CD8-positive, alpha-beta memory T cell (primary cell): ENCODE measurements at places on chromosomes 2 and 18. TPM values are rescaled to one million over a fixed set of nuclear protein-coding genes. Genes with fewer than 3 reads are reported as not detected.

DNA sequence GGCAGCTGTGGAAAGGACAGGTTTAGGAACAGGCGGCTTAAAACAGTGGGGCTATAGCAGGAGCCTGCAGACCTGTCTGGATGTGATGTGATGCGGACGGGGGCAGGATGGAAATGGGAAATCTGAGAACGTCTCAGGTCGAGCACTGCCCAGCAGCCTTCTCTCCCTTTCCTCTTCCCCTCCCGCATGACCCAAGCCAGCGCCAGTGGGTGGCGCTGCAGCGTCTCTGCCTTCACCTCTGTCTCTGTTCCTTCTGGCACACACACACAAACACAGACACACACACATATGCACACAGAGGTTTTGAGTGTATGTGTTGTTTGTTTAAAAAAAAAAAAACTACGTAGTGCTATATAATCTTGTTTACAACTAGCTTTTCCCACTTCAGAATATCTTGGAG is 82.0 kb upstream of the SLC66A3 start:
- H3K4me3 ChIP-seq: no peak overlapping the region
- DNase-seq: no peak
- no peaks in the 10 kb centered on the region for H3K36me3 ChIP-seq
- no peaks in the 10 kb centered on the region for H3K27me3 ChIP-seq
- H3K27ac ChIP-seq: no peak overlapping the region
- H3K4me1 ChIP-seq: no peaks in the 10 kb centered on the region

DNA sequence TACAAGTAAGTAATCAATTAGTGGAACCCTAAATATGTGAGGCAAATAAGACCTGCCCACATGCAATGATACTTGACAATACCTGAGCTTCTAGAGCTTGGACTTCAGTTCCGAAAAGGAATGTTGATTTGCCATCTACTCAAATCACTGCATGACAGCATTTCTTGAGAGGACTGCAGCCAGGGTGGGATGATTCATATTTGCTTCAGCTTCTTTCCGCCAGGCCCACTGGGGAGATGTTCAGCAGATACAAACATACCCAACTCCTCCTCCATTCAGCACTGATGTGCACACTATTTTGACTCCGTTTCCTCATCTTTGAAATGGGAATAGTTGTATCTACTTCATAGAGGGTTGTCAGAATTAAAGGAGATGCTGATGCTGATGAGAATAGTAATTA is 28.8 kb upstream of the TMEM177 start:
- no peaks in the 10 kb centered on the region for H3K36me3 ChIP-seq
- H3K27ac ChIP-seq: no peak overlapping the region
- no peak overlapping the region for H3K4me3 ChIP-seq
- no peak for DNase-seq
- peaks cover 7% of the 10 kb centered on the region for H3K27me3 ChIP-seq

DNA sequence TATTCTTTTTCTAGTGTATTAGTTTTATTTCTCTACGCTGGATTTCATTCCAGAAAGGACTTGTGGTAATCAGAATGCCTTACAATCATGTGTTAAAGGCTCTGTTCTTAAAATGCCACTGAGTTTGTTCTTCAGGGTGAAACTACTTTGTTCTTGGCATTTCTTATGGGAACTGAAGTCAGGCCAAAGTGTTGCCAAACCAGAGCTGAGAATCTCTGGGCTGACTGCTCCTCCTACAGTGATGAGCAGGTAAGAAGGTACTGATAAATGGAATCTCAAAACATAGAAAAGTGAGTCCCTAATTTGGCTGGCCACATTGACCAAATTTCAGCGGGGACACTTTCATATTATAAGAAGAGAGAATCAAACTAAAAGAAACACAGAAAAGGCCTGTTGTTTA is 55.1 kb upstream of the ZNF397 start:
- H3K4me1 ChIP-seq: no peaks in the 10 kb centered on the region
- no peak for DNase-seq
- no peaks in the 10 kb centered on the region for H3K36me3 ChIP-seq
- H3K4me3 ChIP-seq: no peak overlapping the region
- no peaks in the 10 kb centered on the region for H3K27me3 ChIP-seq
- H3K27ac ChIP-seq: no peak overlapping the region

The PAIP2B gene
- total RNA-seq: 2.3 TPM

- peak overlapping the region; percentile 72 for H3K4me3 ChIP-seq
- DNase-seq: no peak
- peaks cover 32% of the 10 kb centered on the region for H3K4me1 ChIP-seq
- H3K36me3 ChIP-seq: peaks cover 27% of the 10 kb centered on the region
- H3K27me3 ChIP-seq: no peaks in the 10 kb centered on the region
Measured at GRCh38 chr2:219278655-219279150, 463 bp upstream of the DNAJB2 start.

DNA sequence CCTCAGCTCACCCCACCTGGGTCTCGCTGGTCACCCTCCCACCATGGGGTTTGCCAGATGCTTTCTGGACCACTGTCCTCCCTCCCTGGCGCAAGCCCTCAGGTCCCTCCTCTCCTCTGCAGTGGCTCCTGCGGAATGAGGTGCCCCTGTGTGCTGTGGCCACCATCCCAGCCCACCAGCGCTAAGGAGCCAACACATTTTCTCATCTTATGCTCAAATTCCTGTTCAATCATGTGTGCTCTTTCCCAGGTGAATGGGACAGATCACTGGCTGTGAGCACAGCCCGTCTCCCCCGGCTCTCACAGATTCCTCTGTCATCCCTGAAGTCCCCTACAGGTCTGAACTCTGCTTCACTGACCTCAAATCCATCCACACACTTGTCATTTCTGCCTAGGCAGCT is 15.2 kb upstream of the CCDC74B start:
- no peaks in the 10 kb centered on the region for H3K4me1 ChIP-seq
- H3K36me3 ChIP-seq: peaks cover 3% of the 10 kb centered on the region
- no peak for DNase-seq
- no peaks in the 10 kb centered on the region for H3K27me3 ChIP-seq
- H3K27ac ChIP-seq: no peak overlapping the region

GRCh38 chr18:9095297-9096006 is 7.0 kb upstream of the NDUFV2 start:
- H3K4me3 ChIP-seq: peak overlapping the region; percentile 0
- peak; percentile 10 for DNase-seq
- no peak overlapping the region for H3K27ac ChIP-seq

DNA sequence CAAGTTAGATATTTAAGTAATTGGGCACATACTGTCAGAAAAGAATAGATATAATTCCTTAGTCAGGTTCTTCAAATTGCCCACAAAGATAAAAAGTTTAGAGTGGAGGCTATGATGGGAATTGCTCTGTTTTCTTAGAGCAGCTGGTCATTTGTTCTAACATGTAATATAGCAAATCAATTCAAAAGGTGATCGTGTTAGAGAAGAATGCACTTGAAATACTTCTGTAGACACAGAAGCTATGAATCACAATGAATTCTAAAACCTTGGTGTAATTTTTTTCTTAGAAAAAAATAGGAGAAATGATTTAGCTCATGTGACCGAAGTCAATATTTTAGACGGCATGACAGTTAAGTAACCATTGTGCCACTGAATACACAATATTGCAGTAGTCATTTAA is 918.1 kb upstream of the LRATD1 start:
- no peaks in the 10 kb centered on the region for H3K27me3 ChIP-seq
- no peak for DNase-seq
- no peaks in the 10 kb centered on the region for H3K36me3 ChIP-seq
- H3K27ac ChIP-seq: no peak overlapping the region
- H3K4me3 ChIP-seq: no peak overlapping the region

DNA sequence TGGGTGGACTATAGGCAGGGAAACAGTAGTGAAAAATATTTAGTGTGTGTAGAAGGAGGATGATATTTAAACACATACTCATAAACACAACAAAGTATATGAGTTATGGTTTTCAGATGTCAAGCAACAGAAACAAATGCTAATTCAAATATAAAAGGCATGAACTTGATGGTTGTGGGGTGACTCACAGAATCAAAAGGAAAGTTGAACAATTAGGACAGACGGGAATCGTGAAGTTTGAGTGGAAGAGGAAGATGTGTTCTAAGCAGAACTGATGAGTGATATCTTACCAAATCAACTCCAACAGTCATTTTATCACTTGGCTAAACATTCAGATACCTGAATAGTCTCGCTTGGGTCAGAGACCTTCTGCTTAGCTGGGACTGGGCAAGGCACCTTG is 53.6 kb upstream of the ITGA6 start:
- no peak overlapping the region for H3K27ac ChIP-seq
- H3K27me3 ChIP-seq: no peaks in the 10 kb centered on the region
- no peaks in the 10 kb centered on the region for H3K4me1 ChIP-seq
- no peak overlapping the region for H3K4me3 ChIP-seq
- DNase-seq: no peak

The LHCGR gene
- total RNA-seq: not detected

The PSMD1 gene
- 164 TPM for total RNA-seq

The MROH2A gene
- total RNA-seq: not detected

DNA sequence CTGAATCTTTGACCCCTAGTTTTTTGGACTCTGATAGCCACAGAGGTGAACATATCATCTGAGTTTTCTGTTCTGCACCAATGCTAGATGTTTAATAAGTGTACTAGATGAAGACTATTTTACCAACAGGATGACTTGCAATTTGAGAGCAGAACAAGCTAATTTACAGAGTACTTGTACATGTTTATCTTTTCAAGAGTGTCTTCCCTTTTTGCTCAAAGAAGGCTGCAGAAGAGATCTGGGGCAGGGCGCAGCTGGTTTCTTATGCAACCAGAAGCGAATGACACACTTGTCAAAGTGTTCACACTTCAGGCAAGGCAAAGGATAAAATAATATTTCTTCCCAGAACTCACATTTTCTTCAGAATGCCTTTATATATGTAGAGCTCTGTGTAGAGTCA is 86.0 kb downstream of the VWA3B start:
- no peaks in the 10 kb centered on the region for H3K4me1 ChIP-seq
- H3K27ac ChIP-seq: no peak overlapping the region
- H3K4me3 ChIP-seq: no peak overlapping the region
- no peaks in the 10 kb centered on the region for H3K27me3 ChIP-seq
- no peaks in the 10 kb centered on the region for H3K36me3 ChIP-seq

The SLC9A2 gene
- total RNA-seq: not detected

DNA sequence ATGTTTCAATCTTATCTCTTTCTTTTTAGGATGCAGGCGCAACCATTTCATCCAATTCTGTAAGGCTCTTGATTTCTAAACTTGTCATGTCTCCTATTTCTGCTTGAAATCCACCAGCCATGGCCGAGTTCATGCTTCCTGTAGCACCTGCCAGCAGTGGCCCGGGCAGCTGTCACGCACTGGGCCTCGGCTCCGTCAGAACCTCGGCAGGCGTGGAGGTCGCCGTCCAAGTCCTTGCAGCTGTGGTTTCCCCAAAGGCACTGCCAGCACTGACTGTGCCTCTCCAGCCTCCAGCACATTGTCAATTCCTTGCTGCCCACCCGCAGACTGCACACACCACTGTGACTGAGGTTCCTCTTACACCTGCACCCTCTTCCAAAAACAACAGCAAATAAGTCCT is 188.7 kb upstream of the SALL3 start:
- H3K4me1 ChIP-seq: no peaks in the 10 kb centered on the region
- H3K27ac ChIP-seq: no peak overlapping the region

GRCh38 chr2:3398857-3399256 is 19.4 kb downstream of the TRAPPC12 start:
- no peak for DNase-seq
- no peak overlapping the region for H3K4me3 ChIP-seq
- H3K4me1 ChIP-seq: no peaks in the 10 kb centered on the region

The RAB17 gene
- not detected for total RNA-seq

DNA sequence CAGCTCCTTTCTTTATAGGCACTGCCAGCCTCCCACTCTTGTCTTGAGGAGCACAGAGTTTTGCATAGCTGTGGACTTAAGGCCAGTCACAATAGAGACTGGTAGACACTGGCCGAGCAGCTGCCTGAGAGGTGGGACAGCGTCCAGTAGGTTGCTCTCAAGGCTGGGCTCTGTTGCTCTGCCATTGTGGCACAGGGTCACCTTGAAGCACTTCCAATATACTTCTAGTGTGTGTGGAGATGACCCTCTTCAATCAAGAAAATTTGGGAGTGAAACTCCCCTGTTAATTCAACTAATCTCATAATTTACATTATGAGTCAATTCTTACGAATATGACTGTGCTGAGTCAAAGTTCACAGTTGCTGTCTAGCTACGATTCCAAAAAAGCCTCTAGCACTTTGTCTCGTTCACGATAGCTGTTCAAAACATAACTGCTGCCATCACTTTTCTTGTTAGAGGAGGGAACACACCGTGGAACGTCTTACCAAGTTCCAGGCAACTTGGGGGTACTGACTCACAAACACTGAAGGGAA is 636.2 kb downstream of the EPHA4 start:
- H3K4me3 ChIP-seq: no peak overlapping the region
- H3K36me3 ChIP-seq: no peaks in the 10 kb centered on the region
- no peak overlapping the region for H3K27ac ChIP-seq
- no peak for DNase-seq
- no peaks in the 10 kb centered on the region for H3K27me3 ChIP-seq
- H3K4me1 ChIP-seq: no peaks in the 10 kb centered on the region

GRCh38 chr2:1614564-1614963 is 129.8 kb downstream of the PXDN start:
- H3K36me3 ChIP-seq: no peaks in the 10 kb centered on the region
- H3K4me1 ChIP-seq: no peaks in the 10 kb centered on the region
- no peak overlapping the region for H3K27ac ChIP-seq
- H3K4me3 ChIP-seq: no peak overlapping the region
- no peaks in the 10 kb centered on the region for H3K27me3 ChIP-seq

DNA sequence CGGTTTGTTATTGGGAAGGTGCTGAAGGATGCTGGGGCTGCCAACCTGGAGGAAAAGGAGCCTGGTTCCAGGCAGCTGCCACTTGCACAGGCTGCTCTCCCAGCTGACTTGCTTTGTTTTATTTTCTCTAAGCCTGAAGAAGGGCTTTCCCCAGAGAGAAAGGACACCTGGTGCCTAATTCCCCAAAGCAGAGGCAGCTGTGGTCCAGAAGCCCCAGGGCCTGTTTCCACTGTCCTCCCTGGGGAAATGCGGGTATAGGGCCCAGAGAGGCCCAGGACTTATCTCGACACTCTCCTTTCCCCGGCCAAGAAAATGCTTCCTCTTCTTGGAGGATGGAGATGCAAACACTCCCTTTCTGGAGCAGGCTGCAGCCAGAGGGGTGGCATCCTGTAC is 30.1 kb downstream of the INO80C start:
- H3K4me3 ChIP-seq: no peak overlapping the region
- H3K27me3 ChIP-seq: no peaks in the 10 kb centered on the region
- H3K36me3 ChIP-seq: no peaks in the 10 kb centered on the region
- DNase-seq: no peak
- H3K4me1 ChIP-seq: no peaks in the 10 kb centered on the region

The CD8B gene
- 259 TPM for total RNA-seq
